ENCODE measurements at places on chromosomes 12 and 14.

- no peak for DNase-seq
Observed at GRCh38 chr14:74693191-74693590, 19.7 kb downstream of the AREL1 start.

DNA sequence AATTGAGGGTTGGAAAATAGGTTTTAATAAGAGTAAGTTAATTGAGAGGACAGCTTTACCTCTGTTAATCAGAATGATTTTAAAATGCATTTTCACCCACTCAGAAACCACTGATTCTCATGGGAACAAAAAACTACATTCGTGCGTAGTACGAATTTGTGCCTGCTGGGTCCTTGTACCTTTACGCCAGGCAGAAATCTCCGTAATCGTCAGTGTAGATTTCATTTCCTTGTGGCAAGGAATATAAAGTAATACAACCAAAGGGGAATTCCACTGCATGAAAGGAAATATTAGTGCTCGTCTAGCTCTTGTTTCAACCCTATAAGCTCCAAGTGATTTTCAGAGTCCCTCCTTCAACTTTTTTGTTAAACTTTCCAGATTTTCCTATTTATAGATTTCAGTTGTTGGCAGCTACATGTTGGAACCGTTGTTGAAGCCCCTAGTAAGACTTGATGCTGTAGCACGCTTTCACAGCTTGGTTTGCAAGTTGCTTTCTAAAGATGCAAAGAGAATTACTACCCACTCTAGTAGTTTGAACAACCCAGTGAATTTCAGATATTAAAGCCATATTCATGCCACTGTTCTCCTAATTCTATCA, 90.6 kb downstream of the ETV6 start:
- no peak for DNase-seq

- no peak for DNase-seq
Observed at GRCh38 chr12:91441993-91442952, 259.7 kb upstream of the DCN start.

GRCh38 chr12:131340616-131341210, 370.2 kb upstream of the SFSWAP start:
- no peak for DNase-seq
